ENCODE measurements at places on chromosomes 16 and 17.
A peak's percentile ranks its signal among the peaks of the same experiment; 100 is the strongest.

GRCh38 chr17:78138204-78139060 lies 7.8 kb upstream of the C17orf99 start:
- peak; percentile 56 for DNase-seq

GRCh38 chr16:83336603-83337002 lies 471.2 kb upstream of the HSBP1 start:
- no peak for DNase-seq

- DNase-seq, result no peak
Observed at GRCh38 chr16:86991679-86992078, 325.5 kb downstream of the C16orf95 start.

GRCh38 chr17:50172936-50173334 lies 7.1 kb downstream of the SGCA start:
- no peak for DNase-seq

DNA sequence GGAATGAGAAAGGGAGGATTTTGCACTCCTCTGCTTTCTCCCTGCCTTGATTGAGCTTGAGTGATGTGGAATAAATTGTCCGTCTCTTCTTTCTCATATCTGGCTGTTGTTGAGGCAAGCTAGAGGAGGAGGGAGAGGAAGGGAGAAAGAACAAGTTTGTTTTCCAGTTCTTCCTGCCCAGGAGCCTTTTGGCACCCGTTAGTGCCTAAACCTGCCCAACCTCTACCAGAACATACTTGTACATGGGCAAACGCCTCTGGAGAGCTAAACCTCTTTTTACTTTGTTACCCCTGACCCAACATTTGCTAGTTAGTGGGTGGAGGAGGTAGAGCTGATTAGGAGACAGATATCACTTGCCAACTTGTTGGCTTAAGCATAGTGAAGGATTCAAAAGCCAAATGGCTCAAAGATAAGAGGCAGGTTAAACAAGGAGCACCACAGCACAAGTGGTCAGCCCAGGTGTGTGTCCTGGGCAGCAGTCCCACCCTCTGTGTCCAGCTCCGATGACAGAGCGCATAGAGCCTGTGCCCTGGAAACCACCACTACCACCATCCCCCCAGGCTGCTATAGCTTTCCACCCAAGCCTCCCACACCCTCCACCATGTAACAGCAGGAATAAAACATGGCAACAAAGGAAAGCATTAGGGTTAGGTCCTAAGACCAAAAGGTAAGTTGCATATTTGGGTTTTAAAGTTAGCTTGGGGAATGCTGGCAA lies 6.5 kb downstream of the ODF4 start:
- no peak for DNase-seq

GRCh38 chr17:32484628-32485027 lies 2.2 kb upstream of the CDK5R1 start:
- DNase-seq, result no peak

GRCh38 chr16:51429041-51429440 lies 278.0 kb upstream of the SALL1 start:
- DNase-seq, result no peak

- no peak for DNase-seq
Observed at GRCh38 chr16:73614131-73614530, 566.2 kb upstream of the ZFHX3 start.

DNA sequence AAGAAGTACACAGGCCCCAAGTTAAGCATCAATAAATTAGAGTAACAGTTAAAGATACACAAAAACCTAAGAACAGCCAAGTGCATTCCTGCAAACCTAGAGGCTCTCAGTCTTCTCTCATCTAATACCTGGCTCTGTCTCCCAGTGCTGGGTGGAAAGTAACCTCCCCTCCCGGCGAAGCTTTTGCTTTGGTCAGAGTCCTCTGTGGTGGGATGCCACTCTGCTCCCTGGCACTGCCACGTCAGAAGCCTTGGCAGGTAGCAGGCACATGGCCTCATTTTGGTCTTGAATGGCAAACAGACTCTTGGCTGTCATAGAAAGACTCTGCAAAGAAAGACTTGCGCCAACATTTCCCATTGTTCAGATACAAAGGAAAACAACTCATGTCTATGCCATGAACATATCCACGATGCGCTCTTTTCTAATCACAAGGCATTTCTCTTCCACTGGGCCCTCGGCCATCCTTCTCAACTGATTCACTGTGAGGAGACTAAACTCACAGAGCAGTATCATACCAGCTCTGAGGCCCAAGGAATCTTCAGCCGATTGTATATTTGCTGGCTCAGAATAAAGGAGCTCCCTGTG lies 21.2 kb downstream of the MTHFSD start:
- DNase-seq, result no peak

DNA sequence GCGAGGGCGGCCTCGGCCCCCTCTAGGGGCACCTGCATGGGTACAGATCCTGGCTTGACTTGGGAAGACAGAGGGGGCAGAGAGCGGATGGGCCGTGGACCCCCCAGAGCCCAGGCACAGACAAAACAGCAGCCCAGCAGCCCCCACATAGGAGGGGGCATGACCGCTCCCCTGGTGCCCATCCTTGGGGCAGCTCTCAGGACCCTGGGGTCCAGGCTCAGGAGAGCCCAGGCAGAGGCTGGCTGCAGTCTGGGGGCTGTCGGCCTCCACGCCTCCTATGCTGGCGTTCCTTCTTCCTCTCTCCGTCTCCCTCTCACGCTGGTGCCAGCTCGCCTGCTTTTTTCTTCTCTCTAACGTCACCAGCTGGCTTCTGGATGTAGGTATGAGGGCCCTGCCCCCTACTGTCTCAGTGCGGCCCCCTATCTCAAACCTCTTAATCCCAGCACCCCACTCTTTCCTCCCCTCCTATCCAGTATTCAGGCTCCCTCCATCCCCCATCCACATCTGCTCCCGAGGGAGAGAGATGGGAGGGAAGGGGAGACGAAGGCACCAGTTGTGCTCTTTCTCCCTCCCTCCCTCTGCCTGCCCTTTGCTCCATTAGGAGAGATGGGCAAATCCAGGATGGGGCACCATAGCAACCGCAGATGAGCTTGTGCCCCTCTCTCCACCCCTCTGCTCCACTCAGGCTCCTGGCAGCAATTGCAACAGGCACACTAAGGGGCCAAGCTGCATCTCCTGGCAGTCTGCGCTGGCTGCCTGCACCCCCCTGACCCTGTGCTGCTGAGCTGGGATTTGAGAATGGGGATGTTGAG lies at the start of gene GPR179:
TSS of gene GPR179 (minus strand) at position 349 of the 812 bp plus-strand sequence. CDS start at position 182, 167 bp downstream.
- peak; percentile 52 for DNase-seq

GRCh38 chr17:66963909-66964771 lies at the start of gene CACNG4:
CACNG4 (plus strand) TSS chr17:66964707; CDS start chr17:66964912, 205 bp downstream.
- DNase-seq, result no peak

- no peak for DNase-seq
Observed at GRCh38 chr16:87978127-87978526, 26.9 kb downstream of the BANP start.

DNA sequence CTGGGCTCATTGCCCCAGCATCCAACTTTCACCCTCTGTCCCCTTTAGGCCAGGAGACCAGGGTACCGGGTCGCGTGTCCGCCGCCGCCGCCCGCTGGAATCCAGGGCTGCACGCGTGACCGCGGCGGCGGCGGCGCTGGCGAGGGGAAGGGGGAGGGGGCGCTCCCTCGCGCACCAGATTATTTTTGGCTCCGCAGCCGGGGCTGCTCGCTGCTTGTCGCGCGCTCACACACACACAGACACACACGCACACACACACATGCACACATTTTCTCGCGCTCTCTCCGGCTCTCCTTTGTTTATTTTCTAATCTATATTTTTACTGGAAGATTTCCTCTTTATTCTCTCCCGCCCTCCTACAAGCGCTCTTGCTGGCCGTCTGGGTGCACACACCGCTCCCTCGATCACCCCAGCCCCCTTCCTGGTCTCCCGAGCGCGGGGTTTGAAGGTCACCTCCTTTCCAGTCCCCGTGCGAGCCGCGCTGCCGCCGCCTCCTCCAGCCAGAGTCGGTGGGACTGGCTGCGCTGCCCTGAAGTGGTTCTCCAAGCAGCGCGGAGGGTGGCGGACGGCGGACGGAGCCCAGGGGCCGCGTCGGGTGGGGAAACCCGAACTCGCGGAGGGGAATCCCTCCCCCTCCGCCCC lies 921.4 kb upstream of the EEF2KMT start:
- DNase-seq, result no peak

GRCh38 chr17:64177311-64178010 lies 47.5 kb upstream of the ERN1 start:
- DNase-seq, result no peak

GRCh38 chr17:48598736-48599135 lies 5.2 kb upstream of the HOXB5 start:
- no peak for DNase-seq

DNA sequence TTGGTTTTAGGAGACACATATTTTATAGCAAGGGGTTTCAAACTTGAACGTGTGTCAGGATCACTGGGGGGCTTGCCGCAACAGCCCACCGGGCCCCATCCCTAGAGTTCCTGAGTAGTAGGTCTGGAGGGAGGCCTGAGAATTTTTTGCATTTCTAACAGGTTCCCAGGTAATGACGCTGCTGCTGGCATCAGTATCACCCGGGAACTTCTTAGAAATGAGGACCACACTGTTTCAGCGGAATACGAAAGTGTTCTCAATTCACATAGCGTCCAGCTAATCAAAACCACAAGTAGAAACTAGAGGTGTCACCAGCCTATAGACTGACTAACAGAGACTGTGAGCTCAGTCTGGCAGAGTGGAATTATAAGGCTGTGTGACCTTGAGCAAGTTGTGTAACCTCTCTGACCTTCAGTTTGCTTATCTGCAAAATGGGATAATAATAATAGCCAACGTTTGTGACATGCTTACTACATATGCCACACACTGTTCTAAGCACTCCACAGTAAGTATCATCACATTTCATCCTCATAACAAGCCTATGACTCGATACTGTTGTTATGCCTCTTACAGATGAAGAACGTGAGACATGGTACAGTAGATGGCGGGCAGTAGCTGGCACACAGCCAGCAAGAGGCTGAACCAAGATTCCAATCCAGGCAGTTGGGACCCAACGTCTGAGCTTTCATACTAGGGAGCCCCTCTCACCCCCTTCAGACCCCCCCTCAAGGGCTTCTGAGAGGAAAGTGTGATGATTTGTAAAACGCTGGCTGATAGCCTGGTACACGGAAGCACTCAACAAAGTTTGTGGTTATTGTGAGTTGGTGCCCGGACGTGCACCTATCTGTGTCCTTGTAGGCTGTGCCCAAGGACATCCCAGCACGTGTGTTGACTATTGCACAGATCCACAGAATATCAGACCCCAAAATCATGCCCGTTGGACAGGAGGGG lies 4.6 kb upstream of the ICAM2 start:
- DNase-seq, result no peak

DNA sequence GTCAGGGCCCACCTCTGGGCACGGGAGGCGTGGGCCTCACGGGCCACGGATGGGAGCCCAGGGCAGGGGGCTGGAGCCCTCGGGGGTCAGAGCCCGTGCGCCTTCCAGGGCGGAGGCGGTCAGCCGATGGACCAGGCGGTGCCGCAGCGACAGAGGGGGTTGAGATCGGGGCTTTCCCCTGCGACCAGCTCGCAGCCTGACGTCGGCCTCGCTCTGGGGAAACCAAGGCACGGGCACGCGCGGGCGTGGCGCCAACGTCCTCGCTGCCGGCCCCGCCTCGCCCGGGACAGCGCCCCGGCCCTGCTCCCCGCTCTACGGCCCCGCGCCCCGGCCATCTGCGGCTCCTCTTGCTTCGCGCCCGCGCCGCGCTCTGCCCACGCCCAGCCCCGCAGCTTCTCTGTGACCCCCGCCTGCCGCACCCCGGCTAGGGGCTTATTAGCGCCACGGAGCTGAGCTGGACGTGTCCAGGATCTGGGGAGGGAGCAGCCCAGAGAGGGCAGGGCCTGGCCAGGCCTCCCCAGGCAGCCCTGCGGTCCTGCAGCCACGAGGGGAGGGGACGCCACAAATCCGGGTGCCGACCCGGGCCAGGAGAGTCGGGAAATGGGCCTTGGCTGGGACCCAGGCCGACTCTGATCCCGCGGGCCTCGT lies 13.5 kb downstream of the ACTG1 start:
- DNase-seq, result no peak

GRCh38 chr17:11557727-11558452 lies 40.4 kb upstream of the DNAH9 start:
- DNase-seq, result no peak

- no peak for DNase-seq
Observed at GRCh38 chr17:42403150-42403549, 14.9 kb upstream of the STAT3 start.

GRCh38 chr17:18379246-18380146 lies 1.9 kb downstream of the EVPLL start:
- no peak for DNase-seq

DNA sequence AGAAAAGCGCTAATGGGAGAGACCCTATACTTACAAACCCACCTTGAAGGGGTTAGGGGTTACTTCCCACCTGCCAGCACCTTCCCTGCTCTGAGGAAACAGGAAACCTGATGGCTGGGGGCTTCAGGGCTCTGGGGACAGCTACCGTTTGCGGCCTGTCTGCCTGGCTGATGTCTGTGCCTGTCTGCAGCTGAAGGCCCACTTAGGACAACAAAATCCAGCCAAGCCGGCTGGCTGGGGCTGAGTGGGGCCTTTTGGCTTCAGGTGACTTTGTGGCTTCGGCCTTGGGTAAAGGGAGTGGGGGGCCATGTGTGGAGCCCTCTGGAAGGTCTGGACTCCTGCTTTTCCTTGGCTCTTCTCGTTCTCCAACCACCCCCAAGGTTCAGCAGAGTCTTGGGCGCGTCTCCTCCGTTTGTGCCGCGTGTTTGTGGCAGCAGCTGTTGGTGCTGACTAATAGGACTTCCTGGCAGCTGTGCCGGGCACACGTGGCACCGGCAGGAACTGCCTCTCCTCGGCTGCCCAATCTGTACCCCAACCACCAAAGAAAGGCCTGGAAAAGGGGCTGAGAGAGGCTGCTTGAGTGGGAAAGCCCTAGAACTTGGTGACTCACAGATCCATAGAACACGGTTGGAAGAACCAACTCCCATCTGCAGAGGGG lies 186.7 kb downstream of the MSI2 start:
- no peak for DNase-seq

- DNase-seq, result no peak
Observed at GRCh38 chr17:73972901-73973300, 230.6 kb upstream of the RPL38 start.

DNA sequence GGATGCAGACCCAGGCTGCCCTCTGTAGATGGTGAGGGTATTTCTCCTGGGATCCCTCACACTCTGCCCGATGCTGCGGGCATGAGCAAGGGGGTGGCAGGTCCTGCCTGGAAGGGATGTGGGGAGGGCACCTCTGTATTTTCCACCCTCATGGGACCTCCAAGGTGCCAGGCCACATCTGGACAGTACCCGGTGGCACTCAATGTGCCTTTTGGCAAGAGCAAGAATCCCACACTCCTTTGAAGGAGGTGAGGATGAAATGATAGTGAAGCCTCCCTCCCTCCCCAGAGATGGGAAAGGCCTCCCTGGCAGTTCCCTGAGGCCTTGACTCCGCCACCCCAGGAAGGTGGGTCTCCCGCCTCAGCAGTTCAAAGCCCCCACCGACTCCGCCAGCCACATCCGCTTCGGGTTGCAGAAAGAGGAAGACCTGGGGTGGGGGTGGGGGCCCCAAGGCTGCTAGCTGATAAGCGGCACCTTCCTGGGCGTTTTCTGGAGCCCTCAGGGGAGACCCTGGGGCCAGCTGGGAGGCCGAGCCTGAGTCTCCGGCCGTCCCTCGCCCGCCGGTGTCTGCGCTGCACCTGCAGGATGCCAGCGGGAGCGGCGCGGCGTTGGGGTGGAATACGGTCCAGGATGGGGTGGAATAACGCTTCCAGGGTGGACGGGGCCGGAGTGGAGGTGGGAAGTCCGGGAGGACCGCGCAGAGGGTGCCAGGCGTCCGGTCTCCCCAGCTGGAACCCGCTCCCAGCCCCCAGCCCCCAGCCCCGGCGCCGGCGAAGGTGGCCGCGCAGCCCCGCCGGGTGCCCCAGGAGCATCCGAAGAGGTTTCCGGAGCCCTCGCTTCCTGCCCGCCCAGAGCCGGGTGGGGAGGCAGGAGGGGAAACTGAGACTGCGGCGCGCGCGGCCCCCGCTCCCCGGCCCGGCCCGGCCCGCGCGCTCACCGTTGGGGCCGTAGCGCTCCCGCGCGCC lies 718 bp downstream of the ATP2A3 start:
- DNase-seq, result peak; percentile 87
